ENCODE measurements at places on chromosomes 2 and 18.

GRCh38 chr2:173739006-173739405 is 226.2 kb downstream of the SP3 start:
- DNase-seq, result no peak

DNA sequence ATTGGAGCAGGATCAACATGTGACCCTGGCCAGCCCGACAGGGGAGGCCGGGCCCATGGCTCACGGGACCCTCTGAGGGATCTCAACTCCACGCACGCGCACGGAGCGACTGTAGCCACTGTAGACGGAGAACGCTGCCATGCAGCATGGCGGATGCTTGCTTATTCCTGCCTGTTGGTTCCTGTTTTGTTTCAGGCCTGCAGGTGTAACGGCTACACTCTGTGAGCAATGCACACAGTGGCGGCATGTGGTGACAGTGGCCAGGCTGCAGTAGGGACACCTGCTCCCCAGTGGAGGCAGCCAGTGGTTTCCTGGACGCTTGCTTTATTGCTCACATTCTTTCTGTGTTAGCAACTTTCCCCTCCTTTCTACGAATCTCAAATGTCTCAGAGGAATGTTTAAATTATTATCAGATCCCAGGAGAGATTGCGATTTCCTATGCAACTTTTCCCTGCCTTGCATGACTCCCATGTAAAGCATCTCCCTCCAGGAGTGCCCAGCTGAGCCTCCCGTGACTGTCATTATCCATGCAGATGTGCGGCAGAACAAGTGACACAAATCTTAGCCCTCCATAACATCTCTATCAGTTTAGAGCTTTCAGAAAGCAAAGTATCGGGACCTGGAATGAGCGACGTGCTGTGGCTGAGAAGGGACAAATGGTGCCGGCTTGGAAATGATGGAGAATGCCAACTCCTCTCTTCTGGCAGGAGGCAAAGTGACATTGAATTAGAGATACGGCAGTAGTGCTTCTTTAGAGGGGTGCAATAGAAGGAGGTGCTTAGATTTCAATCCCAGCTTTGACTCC is 209.7 kb downstream of the ASB1 start:
- DNase-seq, result no peak

GRCh38 chr2:108806371-108807113 is 20.0 kb downstream of the CCDC138 start:
- DNase-seq, result no peak

GRCh38 chr18:12862467-12862866 is 21.6 kb downstream of the PTPN2 start:
- no peak for DNase-seq

DNA sequence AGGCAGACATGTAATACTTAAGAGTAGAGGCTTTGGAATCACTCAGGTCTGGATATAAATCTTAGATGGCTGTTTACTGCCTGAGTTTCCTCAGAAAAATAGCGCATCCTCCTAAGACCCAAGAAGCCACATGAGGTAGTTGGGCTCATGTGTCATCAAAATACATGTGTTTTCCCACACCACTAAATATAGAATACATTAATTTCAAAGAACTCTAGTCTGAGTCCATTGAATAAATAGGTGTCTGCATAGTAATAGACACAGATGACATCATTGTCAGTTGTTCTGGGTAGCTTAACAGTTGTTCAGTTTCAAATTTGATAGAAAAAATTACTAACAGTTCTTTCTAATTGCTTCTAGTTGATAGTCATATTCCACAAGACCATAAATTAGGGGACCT is 9.6 kb downstream of the PPP1R1C start:
- no peak for DNase-seq

DNA sequence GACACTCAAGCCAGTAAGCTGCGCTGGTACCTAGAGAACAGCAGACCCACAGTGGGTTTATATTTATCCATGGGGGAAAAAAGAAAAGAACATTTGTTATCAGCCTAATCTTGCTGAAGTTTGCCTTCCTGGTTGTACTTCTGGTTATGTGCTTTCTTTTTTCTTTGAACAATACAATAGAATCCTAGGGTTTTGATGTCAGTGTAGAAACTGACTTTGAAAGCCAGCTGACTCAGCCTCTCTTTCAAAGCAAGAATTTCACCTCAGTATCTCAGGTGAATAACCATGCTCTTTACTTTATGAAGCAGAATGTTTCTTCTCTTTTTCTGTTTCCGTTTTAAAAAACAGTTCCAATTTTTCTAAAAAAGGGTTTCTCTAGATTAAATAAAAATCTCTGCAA is 78.4 kb downstream of the CD8B2 start:
- DNase-seq, result no peak

- DNase-seq, result no peak
Observed at GRCh38 chr2:205451901-205452512, 230.3 kb upstream of the NRP2 start.

- no peak for DNase-seq
Observed at GRCh38 chr18:9321017-9321452, 13.5 kb upstream of the TWSG1 start.

DNA sequence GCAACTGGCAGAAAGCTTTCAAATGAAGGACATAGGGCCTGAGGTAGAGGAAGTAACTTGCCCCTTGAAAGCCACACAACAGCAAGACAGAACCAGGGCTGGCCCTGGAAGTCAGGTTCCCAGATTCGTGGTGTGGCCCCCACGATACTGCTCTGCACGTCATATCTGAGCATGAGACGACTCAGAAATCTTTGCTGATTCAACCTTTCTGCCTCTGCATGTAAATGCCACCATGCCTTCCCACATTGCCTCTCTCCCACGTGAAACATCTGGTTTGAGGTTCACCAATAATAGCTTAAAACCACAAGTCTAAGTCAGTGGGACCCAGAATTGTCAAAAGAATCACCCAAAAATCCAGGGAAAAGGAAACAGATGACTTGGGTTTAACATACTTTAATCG is 214.0 kb upstream of the TRIB2 start:
- peak; percentile 27 for DNase-seq

- no peak for DNase-seq
Observed at GRCh38 chr2:49291619-49292018, 137.3 kb upstream of the FSHR start.
